ENCODE measurements at places on chromosomes 4 and X.
A peak's percentile ranks its signal among the peaks of the same experiment; 100 is the strongest.

- ATAC-seq = no peak
These were observed 50.5 kb upstream of the FAM9C start for GRCh38 chrX:13094828-13095341.

GRCh38 chr4:6898763-6899162 is 10.9 kb upstream of the TBC1D14 start:
- ATAC-seq = no peak

DNA sequence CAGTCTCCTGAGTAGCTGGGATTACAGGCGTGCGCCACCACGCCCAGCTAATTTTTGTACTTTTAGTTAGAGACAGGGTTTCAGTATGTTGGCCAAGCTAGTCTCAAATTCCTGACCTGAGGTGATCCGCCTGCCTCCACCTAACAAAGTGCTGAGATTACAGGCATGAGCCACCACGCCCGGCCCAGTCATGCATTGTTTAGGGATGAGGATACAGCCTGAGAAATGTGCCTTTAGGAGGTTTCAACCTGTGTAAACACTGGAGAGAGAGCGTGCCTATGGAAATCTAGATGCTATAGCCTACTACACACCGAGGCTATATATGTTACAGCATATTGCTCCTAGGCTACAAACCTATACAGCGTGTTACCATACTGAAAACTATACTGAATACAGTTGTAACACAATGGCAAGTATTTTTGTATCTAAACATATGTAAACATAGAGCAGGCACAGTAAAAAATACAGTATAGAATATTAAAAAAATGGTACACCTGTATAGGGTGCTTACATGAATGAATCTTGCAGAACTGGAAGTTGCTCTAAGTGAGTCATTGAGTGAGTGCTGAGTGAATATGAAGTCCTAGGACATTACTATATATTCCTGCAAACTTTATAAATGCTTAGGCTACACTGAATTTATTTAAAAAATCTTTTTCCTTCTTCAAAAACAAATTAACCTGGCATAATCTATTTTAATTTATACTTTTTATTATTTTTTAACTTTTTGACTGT is 588.2 kb upstream of the ADGRL3 start:
- no peak for ATAC-seq

GRCh38 chr4:34046580-34046979 is 2197.7 kb downstream of the ARAP2 start:
- ATAC-seq = no peak

DNA sequence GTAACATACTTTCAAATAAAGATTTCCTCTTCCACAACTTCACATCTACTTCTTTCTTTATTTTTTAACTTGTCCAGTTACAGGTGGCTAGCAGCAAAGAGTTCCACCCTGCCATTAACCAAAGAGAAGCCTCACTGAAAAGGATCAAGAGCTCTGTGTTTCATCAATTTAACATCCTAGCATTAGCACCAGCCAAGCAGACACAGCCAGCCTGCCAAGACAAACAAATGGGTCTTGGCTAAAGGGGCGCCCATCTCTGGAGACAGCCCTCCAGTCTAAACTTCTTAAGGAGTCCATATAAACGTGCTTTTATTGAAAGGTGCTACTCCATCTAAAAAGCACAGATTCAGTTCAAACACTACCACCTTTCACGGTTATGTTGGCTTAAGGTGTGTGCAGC is 105.3 kb downstream of the ADAMTS3 start:
- no peak for ATAC-seq

GRCh38 chr4:7867701-7868435 is 71.8 kb downstream of the AFAP1 start:
- ATAC-seq = no peak

DNA sequence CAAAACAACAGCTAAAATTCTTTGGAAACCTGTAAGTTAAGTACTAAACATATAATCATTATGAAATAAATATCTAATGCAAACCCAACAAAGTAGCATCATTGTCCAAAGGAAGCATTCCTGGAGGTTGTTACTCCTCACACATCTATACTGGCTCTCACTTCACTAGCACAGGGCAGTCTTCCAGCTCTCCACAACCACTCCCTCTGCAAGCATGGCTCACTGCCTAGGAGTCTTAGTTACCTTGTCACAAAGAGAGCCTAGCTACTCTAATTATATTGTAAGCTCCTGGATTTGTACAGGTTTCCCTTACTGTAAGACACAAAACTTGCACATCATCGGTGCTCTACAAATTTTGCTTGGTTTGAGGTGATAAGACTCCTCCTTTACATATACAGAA is 76.1 kb downstream of the AMMECR1 start:
- no peak for ATAC-seq

GRCh38 chr4:139582044-139582443 is 26.0 kb upstream of the SETD7 start:
- no peak for ATAC-seq

DNA sequence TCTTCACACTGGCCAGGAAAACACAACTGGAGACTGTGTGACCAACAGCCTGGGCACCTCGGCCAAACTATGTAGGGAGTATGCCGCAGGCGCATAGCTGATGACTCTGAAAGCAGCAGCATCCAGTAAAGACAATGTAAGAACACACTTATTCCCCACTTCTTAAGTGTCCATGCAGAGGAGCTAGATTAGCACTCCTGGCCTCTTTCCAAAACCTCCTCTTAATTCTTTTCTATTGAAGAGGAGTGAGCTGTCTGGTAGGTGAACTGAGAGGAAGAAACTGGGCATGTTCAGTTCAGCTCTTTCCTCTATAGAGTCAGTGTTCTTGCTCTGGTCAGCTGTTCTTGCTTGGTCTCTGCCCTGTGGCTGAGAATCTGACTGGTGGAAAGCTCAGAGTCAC is 21.1 kb downstream of the NMU start:
- no peak for ATAC-seq

DNA sequence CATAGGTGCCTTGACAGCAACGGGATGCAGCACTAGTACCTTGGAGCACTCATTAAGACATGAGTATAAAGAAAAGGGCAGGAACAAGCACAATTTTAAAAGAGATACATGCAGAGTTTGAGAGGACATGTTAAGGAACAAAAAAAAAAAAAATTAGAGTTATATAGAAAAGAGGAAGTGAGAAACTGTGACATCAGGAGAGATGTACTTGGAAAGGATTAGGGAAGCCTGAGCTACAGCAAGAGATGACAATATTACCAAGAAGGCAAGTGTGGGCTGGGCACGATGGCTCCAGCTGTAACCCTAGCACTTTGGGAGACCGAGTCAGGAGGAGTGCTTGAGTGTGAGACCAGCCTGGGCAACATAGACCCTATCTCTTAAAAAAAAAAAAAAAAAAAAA is 37.4 kb downstream of the GPR143 start:
- ATAC-seq = no peak

DNA sequence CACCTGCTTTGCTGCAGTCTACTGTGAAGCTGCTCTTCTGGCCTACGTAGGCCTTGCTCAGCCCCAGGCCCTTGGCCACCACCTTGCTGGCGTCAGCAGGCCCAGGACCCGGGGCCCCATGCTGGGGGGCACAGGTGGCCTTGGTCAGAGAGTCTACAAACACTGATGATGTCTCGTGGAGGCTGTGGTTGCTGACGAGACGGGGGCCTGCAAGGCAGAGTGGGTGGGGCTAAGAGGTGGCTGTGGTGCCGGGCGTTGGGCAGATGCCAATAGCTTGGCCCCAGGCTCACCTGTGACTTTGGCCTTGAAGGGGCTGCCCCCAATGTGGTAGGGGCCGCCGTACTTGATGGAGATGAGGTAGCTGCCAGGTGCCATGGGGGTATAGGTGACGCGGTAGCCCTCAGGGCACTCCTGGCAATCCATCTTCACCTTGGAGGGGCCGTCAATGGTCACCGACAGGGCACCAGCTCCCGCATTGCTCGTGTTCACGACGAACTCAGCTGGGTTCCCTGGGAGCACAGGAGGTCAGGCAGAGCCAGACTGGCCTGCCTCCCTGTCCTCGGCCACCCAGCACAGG is 25.0 kb downstream of the FLNA start:
- ATAC-seq = no peak

DNA sequence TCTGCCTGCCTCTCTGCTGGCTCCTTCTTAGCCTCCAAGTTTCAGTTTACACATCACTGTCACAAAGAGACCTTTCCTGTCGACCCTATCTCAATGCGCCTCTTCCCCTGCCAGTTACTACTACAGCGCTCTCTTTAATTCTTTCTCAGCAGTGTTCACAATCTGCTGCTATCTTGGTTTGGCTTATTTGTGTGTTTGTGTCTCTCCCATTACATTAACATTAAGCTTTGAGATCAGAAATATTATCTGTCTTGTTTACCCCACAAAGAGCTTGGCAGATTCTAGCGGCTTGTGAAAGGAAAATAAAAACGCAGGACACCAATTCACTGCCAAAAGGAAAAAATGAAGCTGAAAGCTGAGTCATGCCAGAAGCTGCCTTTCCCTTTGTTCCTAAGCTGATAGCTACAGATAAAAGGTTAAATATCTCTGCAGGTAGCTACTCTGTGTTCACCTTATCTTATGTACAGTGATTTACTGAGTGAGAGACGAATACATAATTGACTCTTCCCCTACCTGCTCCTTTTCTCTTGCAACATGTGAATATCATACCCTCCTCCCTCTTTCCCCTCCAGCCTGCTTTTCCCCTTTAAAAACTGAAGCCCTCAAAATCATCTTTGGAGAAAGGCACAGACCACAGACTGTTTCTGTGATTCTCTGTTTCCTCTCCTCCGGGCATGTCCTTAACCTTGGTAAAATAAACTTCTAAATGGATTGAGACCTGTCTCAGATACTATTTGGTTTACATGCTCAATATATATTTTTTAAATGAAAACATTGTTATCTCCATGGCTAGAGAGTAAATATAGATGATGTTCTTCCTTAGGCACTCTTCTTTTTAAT is 19.3 kb upstream of the SLC9A7 start:
- ATAC-seq = no peak

DNA sequence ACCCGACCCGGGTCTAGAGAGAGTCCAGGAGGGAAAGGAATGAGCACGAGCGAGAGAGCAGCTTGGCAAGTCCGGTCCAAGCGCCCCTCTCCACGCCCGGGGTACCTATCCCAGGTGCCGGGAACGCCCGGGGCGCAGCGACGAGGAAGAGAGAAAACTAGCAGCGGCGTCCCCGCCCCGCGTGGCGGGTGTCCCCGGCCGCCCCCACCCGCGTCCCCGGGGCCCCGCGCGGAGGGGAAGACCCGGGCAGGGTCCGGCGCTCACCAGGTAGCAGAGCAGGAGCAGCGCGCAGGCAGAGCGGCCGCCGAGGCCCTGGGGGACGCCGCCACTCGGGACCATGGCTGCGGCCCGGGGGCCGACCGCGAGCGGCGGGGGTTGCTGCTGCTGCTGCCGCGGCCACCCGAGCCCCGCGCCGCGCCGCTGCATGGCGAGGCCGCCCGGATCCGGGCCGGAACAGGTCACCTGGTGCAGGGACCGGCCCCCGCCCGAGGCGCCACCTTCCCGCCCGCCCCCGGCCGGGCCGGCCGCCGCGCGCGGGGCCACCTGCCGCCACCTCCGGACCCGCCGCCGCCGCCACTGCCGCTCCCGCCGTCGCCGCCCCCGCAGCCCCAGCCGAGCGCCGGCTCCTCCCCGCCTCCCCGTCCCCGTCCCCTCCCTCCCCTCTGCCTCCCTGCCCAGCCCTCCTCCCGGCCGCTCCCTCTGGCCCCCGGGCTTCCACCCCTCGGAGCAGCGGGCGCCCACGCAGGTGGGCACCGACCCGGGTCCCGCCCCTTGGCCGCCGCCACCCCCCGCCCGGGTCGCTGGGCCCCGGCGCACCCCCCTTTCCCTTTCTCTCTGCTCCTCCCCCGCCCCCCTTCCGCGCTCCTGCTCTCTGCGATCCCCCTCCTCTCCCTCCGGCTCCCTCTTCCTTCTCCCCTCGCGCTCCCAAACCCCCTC is at the start of gene SEL1L3:
Gene SEL1L3, minus strand, starts transcription at position 578 of the 936 bp plus-strand sequence. Its CDS starts 152 bp downstream, at position 426.
- ATAC-seq = peak; percentile 85

GRCh38 chr4:139776235-139776634 is 110.6 kb downstream of the MGST2 start:
- no peak for ATAC-seq

- no peak for ATAC-seq
These were observed 19.8 kb upstream of the BEND4 start for GRCh38 chr4:42172128-42172790.

DNA sequence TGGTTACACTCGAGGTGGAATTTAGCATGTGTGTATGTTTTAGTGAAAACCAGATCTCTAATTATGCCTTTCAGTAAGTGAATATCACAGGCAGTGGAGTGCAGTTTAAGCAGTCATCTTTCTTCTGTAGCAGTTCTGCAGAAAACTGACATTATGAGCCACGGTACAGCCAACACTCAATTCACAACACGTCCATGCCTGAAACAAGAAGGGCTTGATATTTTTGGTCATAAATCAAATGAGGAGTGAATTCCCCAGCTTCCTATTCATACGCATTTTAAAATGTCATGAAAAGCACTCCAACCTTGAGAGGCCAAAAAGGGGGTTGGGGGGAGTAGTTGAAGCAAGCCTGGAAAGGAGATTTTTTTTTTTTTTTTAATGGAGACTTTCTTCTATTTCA is 316.7 kb downstream of the ARHGAP10 start:
- ATAC-seq = no peak

- ATAC-seq = no peak
These were observed 72.0 kb upstream of the GPRIN3 start for GRCh38 chr4:89379511-89380044.

GRCh38 chrX:42385730-42386129 is 392.2 kb downstream of the PPP1R2C start:
- ATAC-seq = no peak

DNA sequence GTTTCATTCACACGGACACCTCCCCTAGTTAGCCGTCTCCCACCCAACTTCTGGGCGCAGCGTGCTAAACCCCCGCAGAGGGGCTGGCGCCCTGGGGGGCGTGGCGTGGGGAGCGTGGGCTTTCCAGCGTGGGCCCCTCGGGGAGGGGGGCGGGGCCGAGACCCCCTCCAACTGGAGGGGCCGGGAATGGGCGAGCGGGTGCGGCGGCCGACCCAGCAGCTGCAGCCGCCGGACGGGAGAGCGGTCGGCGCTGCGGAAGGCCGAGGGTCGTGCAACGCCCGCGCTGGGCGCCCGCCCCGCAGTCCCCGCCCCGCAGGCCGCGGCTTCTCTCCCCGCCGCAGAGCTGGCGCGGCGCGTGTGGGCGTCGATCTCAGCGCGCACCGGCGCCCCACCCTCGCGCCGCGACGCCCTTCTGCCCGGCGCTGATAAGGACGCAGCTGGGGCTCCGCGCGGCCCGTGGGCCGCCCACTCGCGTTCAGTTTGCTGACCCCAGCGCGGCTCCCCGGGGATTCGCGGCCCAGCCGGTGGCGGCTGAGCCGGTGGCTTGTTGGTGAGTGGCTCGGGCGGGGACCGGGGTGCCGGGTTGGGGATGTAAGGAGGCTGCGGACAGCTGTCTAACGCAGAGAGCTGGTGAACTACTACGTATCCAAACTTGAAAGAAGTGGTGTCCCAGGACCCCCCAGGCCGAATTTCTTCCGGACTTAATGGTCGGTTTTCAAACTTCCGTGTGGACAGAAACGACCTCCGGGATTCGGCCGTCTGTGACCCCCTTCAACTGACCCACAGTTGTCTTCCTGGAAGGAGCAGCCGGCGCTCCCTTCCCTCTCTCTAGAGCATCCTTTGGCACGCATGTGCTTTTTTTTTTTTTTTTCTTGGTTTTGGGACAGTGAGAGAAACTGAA is 1.5 kb downstream of the FHDC1 start:
- ATAC-seq = peak; percentile 61

GRCh38 chr4:44162538-44163270 is 285.9 kb downstream of the KCTD8 start:
- ATAC-seq = no peak

- ATAC-seq = no peak
These were observed 3.2 kb downstream of the FGF16 start for GRCh38 chrX:77450415-77450814.

- ATAC-seq = no peak
These were observed 8.4 kb downstream of the TMEM271 start for GRCh38 chr4:567457-568350.

GRCh38 chr4:53103481-53103880 is 241.4 kb downstream of the RASL11B start:
- no peak for ATAC-seq

- no peak for ATAC-seq
These were observed 147.6 kb downstream of the BCOR start for GRCh38 chrX:39950018-39950688.
